ENCODE measurements at places on chromosomes 11 and 22.

DNA sequence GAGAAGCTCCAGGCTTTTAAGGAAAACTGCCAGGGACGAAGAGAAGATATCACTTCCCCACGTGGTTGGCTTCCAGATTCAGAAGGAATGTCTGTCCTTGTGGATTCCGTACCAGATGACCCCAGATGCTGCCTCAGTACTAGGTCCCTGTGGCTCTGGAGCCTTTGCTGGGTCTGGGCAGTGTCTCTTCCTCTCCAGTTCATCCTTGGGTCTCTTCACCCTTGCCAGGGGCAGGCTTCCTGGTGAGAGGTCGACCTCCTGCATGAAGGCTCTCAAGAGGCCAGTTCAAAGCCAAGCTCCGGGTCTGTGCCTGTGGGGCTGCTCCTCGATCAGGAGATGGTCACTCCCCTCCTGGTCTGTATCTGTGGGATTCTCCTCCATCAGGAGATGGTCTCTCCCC is 74.7 kb upstream of the B3GAT1 start:
- no peak for DNase-seq

- DNase-seq = no peak
Observed at GRCh38 chr11:11119917-11120316, 233.1 kb downstream of the CSNK2A3 start.

DNA sequence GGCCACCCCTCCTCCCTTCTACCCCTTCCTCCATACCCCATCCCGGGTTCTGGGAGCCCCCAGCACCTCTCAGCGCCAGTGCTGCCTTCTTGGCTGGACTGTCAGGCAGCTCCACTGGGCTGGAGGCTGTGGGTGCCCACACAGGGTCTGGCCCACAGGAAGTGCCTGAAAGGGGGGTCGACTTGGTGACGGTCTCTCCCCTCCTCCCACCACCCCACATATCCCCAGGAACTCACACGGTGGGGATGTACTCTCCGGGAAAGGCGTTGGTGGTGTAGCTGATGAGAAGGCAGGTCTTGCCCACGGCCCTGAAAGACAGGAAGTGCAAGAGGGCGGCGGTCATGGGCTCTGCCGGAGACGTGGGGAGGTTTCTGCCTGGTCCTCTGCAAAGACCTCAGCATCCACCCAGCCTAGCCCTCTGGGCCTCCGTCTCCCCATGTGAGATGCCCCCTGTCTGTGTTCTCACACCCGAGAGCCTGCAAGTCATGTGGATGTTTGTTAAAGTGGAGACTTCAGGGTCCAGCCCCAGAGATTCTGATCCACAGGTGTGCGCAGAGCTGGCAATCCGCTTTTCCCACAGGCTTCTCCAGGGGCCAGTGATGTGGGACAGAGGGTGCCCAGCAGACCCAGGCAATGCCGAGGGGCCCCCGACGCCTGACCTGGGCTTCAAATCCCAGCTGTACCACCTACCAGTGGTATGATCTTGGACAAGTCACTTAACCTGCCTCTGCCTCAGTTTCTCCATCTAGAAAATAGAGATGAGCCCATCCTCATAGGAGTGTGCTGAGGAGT is 2.5 kb downstream of the RAC2 start:
- DNase-seq = no peak

DNA sequence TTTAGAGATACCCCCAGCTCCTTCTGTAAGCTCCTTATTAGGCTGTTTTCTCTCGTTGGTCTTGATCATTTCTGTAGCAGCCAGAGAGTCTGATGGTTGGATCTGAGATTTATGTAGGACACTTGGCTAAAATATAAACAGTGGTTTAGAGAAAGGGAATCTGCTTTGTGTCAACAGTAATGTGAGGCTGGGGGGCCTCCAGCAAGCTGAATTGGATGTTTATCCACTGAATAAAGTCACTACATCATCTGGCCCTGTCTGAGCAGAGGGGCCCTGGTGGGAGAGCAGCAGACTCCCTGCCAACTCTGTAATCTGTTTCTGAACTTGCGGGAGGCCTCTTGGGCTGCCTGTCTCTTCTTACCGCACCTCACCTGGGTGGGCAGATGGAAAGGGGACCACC is 328.5 kb upstream of the PLET1 start:
- no peak for DNase-seq

GRCh38 chr22:26580240-26580962 is 9.5 kb downstream of the TPST2 start:
- no peak for DNase-seq

DNA sequence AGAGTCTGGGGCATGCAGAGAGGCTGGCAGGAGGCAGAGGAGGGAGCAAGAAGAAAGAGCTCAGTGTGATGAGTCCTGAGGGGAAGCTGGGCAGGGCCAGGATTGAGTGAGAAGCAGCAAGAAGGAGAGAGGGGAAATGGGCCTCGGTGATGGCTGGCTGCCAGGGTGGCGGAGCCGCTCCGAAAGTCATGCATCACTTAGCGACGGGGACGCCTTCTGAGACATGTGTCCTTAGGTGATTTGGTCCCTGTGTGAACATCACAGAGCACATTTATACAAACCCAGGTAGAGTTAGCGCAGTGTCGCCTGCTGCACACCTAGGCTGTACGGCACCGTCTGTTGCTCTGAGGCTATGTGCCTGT is 15.1 kb downstream of the TBC1D22A start:
- no peak for DNase-seq

- DNase-seq = no peak
Observed at GRCh38 chr11:77397631-77398030, 76.3 kb downstream of the PAK1 start.

DNA sequence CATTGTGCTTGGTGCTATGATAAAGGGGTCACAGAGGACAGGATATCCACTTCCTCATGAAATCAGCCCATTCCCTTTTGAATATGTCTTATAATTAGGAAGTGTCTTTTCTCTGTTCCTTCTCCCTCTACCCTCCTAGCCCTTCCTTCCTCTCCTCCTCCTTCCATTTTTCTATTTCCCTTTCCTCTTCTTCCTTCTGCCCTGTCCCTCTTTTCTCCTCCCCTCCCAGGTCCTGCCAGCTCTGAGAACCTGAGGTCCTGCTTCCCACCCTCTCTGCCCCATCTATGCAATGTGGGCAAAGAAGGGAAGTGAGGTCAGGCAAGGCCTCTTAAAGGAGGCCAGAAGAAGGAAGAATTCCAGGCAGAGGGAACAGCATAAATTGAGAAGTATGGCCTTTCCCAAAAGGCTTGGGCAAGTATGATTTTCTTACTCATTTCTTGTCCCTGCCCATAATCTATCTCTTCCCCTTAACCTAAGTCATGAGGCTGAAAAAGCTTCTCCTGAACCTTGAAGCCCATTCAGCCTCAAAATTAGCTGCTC is 7.7 kb upstream of the UBASH3B start:
- no peak for DNase-seq

- DNase-seq = no peak
Observed at GRCh38 chr11:61092908-61093763, 9.2 kb upstream of the CD5 start.

GRCh38 chr11:113315811-113316210 is 1.4 kb downstream of the TTC12 start:
- DNase-seq = no peak

DNA sequence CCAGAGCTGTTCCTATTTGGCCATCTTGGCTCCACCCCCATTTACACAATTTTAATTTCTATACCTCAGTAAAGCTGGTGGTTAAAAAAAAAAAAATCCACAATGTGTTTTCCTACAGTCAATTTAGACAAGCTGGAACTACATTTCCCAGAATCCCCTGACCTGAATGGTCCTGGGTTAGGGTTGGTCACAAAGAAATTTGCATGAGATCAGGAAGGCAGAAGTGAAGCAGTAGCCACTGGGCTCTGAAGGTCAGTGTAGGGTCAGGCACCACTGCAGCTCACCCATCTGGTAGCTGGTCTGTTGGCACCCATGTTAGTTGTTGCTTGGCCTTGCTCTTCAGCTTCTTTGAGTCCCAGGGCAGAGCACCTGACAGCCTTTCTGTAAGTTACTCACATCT is 210.7 kb upstream of the API5 start:
- DNase-seq = no peak

DNA sequence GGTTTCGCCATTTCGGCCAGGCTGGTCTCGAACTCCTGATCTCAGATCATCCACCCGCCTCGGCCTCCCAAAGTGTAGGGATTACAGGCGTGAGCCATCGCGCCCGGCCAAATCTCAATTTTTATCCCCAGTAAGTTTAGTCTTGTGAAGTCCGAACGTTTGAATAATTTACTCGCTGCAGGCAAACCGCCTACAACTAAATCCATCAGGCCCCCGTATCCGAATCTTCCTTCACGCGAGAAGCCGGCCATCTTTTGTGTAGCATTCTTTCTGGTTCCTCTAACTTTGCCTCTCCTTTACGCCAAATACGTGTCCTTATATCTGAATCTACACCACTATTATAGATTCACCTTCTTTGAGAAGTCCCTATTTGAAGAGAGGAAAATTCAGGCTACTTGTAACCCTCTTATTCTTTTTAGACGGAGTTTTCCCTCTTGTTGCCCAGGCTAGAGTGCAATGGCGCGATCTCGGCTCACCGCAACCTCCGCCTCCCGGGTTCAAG is 581 bp upstream of the EIF3L start:
- DNase-seq = no peak

DNA sequence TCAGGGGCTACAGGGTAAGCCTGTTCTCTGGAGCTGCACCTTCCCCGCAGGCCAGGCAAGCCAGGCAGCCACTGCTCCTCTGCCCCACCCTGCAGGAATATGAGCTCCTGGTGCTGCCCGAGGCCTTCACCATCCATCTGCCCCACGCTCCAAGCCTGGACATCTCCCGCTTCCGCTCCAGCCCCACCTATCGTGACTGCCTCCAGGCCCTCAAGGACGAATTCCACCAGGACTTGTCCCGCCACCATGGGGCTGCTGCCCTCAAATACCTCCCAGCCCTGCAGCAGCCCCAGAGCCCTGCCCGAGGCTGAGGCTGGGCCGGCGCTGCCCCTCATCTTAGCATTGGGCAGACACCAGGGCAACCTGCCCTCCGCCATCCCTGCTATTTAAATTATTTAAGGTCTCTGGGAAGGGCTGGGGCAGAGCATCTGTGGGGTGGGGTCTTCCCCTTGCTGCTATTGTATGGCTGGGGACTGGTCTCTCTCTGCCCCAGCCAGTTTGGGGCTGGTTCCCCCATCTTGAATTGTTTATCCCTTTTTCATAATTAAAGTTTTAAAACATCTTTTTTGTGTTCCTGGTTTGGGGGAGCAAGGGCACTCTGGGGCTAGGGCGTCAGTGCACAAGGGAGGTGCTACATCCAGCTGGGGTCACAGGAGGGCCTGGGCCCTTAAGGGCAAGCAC is 6.2 kb downstream of the LARGE2 start:
- no peak for DNase-seq

- no peak for DNase-seq
Observed at GRCh38 chr11:133509924-133510697, 22.2 kb downstream of the OPCML start.

- DNase-seq = no peak
Observed at GRCh38 chr11:59415111-59415510, 11.1 kb downstream of the OR5A2 start.

- DNase-seq = no peak
Observed at GRCh38 chr11:19734171-19734570, 21.5 kb downstream of the NAV2 start.

GRCh38 chr11:107924306-107924705 is 3.9 kb upstream of the RAB39A start:
- DNase-seq = no peak

- no peak for DNase-seq
Observed at GRCh38 chr11:3950996-3951660, 95.7 kb downstream of the STIM1 start.

- no peak for DNase-seq
Observed at GRCh38 chr11:30426781-30427180, 103.9 kb downstream of the ARL14EP start.

GRCh38 chr11:77047007-77047927 is 13.1 kb downstream of the B3GNT6 start:
- DNase-seq = peak; percentile 60

- DNase-seq = no peak
Observed at GRCh38 chr11:41459465-41460401, at the start of gene LRRC4C. Gene LRRC4C, minus strand, starts transcription at chr11:41459652.

DNA sequence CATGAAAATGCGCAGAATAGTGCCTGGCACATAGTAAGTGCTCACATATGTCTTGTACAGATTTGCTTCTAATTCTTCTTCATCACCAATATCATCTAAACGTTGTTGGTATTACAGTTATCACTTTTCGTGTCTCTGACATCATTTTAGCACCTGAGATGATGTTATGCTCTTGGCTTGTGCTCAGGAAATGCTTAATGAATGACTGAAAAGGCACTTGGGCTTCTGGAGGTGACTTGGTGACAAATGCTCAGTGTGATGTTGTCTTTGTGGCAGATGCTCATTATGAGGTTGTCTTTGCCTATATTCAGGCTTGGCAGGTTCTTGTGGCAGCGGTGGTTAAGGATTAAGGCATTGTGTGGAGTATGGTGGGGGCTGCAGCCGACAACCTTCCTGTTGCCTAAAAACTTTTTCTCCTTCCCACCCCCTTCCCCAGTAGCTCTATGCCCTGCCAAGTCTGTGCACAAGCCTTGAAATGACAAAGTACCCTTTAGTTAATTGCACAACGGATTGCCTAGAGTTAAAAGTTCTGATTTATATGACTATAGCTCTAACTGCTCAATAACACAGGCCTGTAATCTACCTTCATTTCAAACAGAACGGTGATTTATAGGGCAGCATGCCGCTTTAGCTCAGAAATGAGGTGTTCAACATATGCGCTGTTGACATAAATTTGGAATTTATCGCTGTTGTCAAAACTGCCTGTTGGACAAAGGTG is 82.5 kb downstream of the ZBTB16 start:
- DNase-seq = no peak

- DNase-seq = no peak
Observed at GRCh38 chr11:71447791-71448256, 369 bp downstream of the DHCR7 start.

DNA sequence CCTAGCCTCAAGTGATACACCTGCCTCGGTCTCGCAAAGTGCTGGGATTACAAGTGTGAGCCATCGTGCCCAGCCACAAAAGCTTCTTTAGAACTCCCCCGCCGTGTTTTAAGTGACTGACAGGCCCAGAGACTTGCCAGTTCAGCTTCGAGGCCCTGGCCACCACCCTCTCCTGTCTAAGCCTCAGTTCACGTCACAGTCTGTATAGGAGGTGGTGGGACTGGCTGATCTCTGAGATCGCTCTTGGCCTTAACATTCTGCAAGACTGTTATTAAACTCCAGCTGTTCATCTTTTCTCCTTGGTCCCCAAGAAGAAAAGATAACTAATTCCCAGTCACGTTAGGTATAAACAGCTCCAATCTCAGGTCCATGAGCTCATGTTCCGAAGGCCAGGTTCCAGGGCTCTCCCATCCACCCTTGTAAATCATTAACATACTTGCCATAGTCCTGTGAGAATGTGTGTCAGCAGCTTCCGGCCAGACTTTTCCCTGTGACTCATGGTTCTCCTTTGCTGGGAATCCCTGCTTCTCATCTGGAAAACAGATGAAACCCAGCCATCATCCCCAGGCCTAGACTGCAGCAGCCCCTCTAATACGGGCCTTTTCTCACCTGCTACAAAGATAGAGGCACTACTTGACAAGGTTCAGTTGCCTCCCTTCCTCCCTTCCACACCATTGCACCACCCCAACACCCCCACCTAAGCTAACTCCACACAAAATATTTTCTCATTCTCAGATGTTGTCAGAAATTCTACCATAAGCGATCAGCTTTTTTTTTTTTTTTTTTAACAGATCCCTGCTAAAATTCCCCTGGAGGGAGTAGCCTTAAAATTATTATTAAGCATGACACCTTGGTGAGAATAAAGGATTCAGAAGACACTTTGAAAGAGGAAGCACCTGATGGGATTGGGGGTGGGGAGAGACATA is 5.6 kb upstream of the KIAA0930 start:
- DNase-seq = no peak

GRCh38 chr11:16526947-16527346 is 170.6 kb upstream of the SOX6 start:
- no peak for DNase-seq

All from stimulated activated CD8-positive, alpha-beta memory T cell treated with anti-CD3 and anti-CD28 coated beads, Interleukin-4, amount 100 ng/mL, for 1 hour (primary cell).